ENCODE measurements at places on chromosomes 4 and X.

- no peak overlapping the region for H3K27ac ChIP-seq
- H3K27me3 ChIP-seq, result no peaks in the 10 kb centered on the region
- no peak for DNase-seq
- H3K4me1 ChIP-seq, result no peaks in the 10 kb centered on the region
These were observed 31.0 kb upstream of the PLK4 start for GRCh38 chr4:127849505-127850234.

DNA sequence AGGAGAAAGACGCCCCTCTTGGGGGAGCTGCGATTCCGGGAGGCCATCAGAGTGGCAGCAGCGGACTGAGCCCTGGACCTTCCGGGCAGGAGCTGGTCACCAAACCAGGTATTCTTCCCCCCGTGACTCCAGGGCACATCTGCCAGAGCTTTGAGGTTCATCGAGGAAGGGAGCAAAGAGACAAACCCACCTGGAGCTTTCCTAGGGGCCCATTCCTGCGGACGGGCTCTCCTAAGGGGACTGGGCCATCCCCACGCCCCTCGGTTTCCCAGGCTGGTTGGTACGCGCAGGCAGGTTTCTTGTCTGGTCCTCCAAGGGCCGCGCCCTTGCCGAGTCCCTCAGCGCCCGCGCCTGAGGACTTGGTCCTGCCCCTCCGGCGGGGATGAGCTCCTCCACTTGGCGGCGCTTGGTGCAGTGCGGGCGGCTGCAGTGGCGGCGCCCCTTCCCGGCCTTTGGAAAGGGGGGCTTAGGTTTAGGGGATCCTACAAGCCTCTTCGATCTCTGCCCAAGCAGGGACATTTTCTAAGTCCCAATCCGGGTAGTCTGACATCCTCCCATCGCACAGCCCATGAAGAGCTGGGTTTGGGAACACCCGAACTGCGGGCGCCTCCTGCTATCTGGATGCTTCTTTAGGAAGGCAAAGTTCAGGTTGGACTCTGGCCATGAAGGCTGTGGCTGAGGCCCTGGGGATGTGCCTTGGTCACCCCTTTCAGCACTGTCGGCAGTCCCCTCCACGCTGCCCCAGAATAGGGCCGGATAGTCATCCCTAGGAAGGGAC is 538 bp downstream of the STBD1 start:
- peaks cover 26% of the 10 kb centered on the region for H3K27me3 ChIP-seq
- H3K4me1 ChIP-seq, result peaks cover 32% of the 10 kb centered on the region
- peaks cover 20% of the 10 kb centered on the region for H3K36me3 ChIP-seq
- no peak overlapping the region for H3K27ac ChIP-seq

DNA sequence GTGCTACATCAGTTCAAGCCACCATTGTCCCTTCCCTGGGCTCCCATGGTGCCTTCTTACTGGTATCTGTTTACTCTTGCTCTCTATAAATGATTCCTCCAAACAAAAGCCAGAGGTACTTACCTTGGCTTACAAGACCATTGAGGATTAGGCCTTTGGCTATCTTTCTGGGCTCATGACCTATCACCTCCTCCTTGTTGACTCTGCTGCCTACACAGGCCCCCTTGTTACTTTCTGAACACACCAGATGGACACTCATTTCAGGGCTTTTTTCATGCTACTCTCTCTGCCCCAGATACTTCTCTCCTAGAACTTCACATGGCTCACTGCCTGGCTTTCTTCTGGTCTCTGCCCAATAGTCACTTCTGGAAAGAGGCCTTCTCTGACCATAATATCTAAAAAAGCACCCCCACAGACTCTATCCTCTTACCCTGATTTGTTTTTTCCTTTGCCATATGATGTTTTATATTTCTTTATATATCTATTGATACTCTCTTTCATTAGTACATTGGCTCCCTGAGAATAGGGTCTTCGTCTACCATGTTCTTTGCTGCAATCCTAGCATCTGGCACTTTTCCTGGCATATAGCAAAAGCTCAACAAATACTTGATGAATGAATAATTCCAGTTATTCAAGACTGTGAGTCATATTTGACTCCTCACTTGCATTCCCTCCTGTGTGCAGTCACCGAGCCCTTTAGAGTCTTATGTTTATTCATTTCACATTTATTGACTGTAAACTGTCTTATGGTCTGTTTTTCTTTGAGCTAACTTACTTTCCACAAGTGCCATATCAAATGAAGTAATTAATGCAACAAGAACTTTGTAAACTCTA is 27.1 kb upstream of the TAPT1 start:
- H3K27me3 ChIP-seq, result no peaks in the 10 kb centered on the region
- peaks cover 24% of the 10 kb centered on the region for H3K4me1 ChIP-seq
- H3K27ac ChIP-seq, result no peak overlapping the region
- H3K36me3 ChIP-seq, result peaks cover 92% of the 10 kb centered on the region
- no peak overlapping the region for H3K4me3 ChIP-seq
- no peak for DNase-seq

- no peaks in the 10 kb centered on the region for H3K4me1 ChIP-seq
- H3K27ac ChIP-seq, result no peak overlapping the region
- no peaks in the 10 kb centered on the region for H3K36me3 ChIP-seq
- H3K4me3 ChIP-seq, result no peak overlapping the region
- DNase-seq, result no peak
These were observed 42.8 kb upstream of the CHRNA9 start for GRCh38 chr4:40292313-40292759.

DNA sequence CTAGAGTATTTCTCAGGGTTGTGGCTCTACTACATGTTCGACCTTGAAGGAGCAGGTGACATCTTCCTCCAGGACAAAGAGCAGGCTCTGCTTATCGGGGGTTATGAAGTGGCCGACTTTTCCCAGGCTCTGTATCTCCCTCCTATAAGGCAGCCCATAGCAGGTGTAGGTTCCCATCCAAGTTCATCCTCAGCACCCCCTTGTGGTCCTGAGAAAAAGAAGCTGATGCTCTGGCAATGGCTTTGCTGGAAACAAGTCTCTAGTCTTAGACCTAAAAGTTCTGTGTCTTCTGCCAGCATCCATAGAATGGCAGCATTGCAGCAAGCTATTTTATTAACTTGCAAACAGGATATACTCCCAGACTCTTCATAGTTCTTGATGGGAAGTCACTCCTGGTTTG is 836.6 kb upstream of the PRKX start:
- H3K27ac ChIP-seq, result no peak overlapping the region
- H3K4me3 ChIP-seq, result no peak overlapping the region
- DNase-seq, result no peak
- H3K27me3 ChIP-seq, result peaks cover 3% of the 10 kb centered on the region
- peaks cover under 1% of the 10 kb centered on the region for H3K36me3 ChIP-seq

GRCh38 chrX:3768881-3769280 is 55.4 kb upstream of the PRKX start:
- no peaks in the 10 kb centered on the region for H3K4me1 ChIP-seq
- no peaks in the 10 kb centered on the region for H3K36me3 ChIP-seq
- DNase-seq, result no peak

- no peaks in the 10 kb centered on the region for H3K27me3 ChIP-seq
- no peak for DNase-seq
- peak overlapping the region; percentile 96 for H3K4me3 ChIP-seq
- peaks cover 28% of the 10 kb centered on the region for H3K36me3 ChIP-seq
These were observed 1.9 kb downstream of the TACC3 start for GRCh38 chr4:1723131-1723801.

DNA sequence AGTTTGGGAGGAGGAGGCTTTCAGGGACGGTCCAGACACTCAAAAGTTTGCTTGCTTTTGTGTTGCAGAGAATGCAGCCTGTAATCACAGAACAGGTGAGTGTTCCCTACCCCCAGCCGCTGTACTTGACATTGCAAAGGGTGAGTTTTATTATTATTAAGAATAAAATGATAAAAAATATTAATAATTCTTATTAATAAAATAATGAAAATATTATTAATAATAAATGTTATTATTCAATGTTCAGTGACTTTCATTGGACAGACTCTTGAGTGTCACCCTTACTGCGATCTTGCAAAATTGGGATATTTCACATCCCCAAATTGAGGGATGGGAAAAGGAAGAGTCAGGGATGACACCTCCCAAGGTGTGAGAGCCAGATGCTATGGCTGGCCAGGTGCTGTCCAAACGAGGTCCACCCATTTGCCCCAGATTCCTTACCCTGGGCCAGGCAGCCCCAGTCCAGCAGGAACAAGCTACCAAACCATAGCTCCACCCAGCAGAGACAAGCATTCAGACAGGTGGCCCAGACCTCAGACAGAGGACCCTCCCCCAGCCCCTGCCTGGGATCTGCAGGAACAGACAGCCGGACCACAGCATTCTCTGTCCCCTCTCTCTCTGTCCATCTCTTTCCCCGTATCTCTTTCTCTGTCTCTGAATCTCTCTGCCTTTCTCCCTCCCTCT is 22.4 kb downstream of the IL3RA start:
- no peak for DNase-seq
- H3K36me3 ChIP-seq, result peaks cover 59% of the 10 kb centered on the region
- H3K27ac ChIP-seq, result peak overlapping the region; percentile 30
- H3K4me1 ChIP-seq, result peaks cover 15% of the 10 kb centered on the region
- no peak overlapping the region for H3K4me3 ChIP-seq

- H3K4me1 ChIP-seq, result no peaks in the 10 kb centered on the region
- no peaks in the 10 kb centered on the region for H3K36me3 ChIP-seq
- H3K4me3 ChIP-seq, result no peak overlapping the region
- H3K27ac ChIP-seq, result no peak overlapping the region
- H3K27me3 ChIP-seq, result no peaks in the 10 kb centered on the region
These were observed 54.9 kb downstream of the NDST4 start for GRCh38 chr4:115058533-115058932.

GRCh38 chrX:2548711-2549423 is 48.1 kb upstream of the DHRSX start:
- H3K4me1 ChIP-seq, result peaks cover 35% of the 10 kb centered on the region
- H3K27me3 ChIP-seq, result no peaks in the 10 kb centered on the region
- peak overlapping the region; percentile 43 for H3K4me3 ChIP-seq
- no peak for DNase-seq

DNA sequence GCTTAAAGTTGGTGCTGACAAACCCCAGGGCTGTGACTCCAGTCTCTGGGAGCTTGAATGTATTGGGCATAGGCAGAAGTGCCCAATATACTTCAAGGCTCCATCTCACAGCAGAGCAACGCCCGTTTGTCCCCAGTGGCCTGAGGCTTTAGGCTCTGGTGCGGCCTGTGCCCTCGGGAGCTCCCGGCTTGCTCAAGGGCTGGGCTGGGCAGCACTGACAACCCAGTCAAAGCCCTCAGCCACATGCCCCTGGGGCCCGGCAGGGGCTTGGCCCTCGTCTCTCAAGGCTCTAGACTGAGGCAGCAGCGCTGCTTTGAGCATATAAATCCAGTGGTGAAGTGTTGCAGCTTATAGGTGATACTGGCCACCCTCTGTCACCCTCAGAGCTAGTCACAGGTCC is 203.7 kb downstream of the AFAP1 start:
- no peak overlapping the region for H3K4me3 ChIP-seq
- H3K4me1 ChIP-seq, result peaks cover 4% of the 10 kb centered on the region
- H3K27me3 ChIP-seq, result peaks cover 5% of the 10 kb centered on the region
- DNase-seq, result no peak
- no peak overlapping the region for H3K27ac ChIP-seq

DNA sequence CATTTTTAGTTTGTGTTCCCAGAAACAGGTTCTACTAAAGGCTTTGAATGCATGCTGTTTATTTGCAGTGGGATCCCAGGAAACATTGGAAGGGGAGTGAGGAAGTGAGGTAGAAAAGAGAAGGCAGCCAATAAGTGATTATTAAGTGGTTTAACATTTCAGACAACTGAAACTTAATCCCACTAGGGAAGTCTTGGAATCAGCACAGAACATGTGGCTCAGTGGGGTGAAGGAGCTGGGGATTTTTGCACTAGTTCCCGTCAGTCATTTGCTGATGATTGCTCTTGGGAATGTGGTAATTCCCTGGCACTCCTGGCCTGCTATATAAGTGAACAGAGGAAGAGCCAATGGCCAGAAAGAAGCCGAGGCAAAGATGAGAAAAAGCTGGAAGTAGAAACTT is 1053.0 kb upstream of the IGFBP7 start:
- H3K4me3 ChIP-seq, result no peak overlapping the region
- no peak for DNase-seq
- H3K4me1 ChIP-seq, result peaks cover 8% of the 10 kb centered on the region
- no peaks in the 10 kb centered on the region for H3K27me3 ChIP-seq
- H3K36me3 ChIP-seq, result no peaks in the 10 kb centered on the region

DNA sequence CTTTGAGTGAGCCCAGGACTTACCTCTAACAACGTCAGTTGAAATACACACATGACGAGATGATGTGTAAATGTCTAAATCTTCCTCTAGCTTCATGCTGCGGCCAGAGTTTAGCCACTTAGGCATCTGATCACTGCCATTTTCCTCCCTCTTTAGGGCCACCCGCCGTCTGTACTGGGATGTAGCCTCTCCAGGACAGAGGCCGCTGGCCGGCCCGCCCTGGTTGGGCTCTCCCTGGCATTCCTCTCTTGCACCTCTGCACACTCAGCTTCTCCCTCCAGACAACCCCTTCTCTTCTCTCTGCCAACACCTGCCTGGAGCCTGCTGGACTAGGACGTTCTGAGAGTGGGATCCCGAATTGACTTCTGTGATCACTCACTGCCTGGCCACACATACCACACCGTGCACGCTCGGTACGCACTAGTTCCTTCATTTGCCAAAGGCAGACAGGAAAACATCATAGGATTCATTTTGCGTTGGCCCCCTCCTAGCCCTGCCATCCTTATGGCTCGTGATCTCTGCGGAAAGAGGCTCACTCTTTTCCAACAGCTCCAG is 33.6 kb downstream of the RNF212 start:
- H3K27me3 ChIP-seq, result peaks cover 64% of the 10 kb centered on the region
- no peaks in the 10 kb centered on the region for H3K4me1 ChIP-seq
- DNase-seq, result no peak

DNA sequence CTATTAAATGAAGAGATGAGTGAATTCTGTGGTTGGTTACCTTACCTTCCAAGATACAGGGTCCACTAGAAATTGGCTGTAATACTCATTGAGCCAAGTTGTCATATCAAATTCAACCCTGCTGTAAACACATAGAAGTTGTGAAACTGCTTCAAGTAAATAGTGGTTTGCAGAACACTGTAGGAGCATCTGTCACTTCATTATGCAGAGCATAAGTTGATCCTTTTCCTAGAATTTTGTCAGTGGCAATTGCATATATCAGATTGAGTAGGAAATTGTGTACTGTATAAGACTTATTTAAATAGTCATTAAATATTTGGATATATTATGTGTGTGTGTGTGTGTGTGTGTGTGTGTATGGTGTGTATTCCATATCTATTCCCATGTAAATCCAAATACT is 8.8 kb upstream of the XK start:
- no peaks in the 10 kb centered on the region for H3K27me3 ChIP-seq
- DNase-seq, result no peak
- H3K36me3 ChIP-seq, result no peaks in the 10 kb centered on the region

GRCh38 chrX:104854790-104855340 is 288.9 kb downstream of the IL1RAPL2 start:
- H3K27ac ChIP-seq, result no peak overlapping the region
- peaks cover 3% of the 10 kb centered on the region for H3K27me3 ChIP-seq
- H3K36me3 ChIP-seq, result no peaks in the 10 kb centered on the region
- H3K4me3 ChIP-seq, result no peak overlapping the region
- peaks cover 16% of the 10 kb centered on the region for H3K4me1 ChIP-seq
- no peak for DNase-seq
